ENCODE measurements at places on chromosomes 6 and 20. TPM values are rescaled to one million over a fixed set of nuclear protein-coding genes. Genes with fewer than 3 reads are reported as not detected.

SDHAF4 gene
- 9.6 TPM for total RNA-seq

DDAH2 gene
- total RNA-seq: 171 TPM

PTK6 gene
- not detected for total RNA-seq

SLC22A23 gene
- total RNA-seq: 8.0 TPM

DNA sequence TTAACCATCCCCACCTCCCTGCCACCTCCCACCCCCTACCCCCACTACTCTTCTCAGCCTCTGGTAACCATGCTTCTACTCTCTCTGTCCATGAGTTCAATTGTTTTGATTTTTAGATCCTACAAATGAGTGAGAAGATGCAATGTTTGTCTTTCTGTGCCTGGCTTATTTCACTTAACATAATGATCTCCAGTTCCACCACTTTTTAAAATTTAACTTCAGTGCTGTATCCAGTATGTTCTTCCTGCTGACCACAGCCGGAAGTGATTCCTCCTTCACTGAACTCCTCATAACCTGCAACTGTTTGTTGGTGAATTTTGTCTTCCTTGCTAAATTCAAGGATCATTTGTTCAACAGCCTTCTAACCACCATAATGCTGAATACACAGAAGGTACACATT, 3.9 kb downstream of the MAP7 start:
- no peaks in the 10 kb centered on the region for H3K27me3 ChIP-seq
- H3K36me3 ChIP-seq: no peaks in the 10 kb centered on the region
- H3K27ac ChIP-seq: no peak overlapping the region

DNA sequence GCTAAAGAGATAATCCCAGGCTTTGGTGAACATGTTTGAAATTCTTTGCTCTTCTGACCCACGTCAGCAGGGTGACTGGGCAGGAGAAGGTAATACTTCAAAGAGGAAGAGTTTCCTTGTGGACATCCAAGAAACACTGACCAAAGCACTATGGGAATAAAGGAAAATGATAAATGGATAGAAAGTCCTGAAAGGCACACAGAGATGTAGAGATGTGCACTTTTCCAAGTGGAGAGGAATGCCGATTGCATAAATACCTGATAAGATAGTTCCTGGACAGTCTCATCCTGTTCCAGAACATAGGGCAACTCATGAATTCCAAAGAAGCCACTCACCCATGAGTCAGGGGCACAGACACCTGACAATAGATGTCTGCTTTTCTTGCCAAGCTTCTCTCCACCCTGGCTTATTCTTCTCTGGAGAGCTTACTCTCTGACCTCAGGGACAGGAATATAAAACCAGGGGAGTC, 191.3 kb upstream of the FOXA2 start:
- no peak overlapping the region for H3K4me3 ChIP-seq
- no peak for DNase-seq
- no peaks in the 10 kb centered on the region for H3K4me1 ChIP-seq
- H3K27me3 ChIP-seq: no peaks in the 10 kb centered on the region
- H3K36me3 ChIP-seq: no peaks in the 10 kb centered on the region

DNA sequence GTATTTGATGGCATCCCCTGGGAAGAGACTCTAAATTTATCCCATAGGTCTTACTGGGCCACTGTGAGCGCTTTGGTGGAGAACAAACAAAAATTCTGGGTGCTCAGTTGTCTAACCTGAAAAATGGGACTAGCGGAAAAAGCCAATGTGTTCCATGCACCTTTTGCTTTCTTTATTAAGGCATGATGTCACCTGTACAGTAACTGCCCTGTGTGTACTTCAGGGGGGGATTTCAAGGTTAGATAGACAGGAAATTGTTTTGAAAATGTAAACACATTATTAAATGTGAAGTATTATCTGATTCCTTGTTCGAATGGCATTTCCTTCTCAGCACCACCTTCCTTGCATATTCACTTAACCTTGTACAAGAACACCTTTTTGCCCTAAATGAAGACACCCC, 1.2 kb upstream of the EDN1 start:
- H3K27me3 ChIP-seq: peaks cover 22% of the 10 kb centered on the region
- H3K27ac ChIP-seq: no peak overlapping the region
- no peaks in the 10 kb centered on the region for H3K4me1 ChIP-seq
- no peak overlapping the region for H3K4me3 ChIP-seq
- H3K36me3 ChIP-seq: no peaks in the 10 kb centered on the region

DNA sequence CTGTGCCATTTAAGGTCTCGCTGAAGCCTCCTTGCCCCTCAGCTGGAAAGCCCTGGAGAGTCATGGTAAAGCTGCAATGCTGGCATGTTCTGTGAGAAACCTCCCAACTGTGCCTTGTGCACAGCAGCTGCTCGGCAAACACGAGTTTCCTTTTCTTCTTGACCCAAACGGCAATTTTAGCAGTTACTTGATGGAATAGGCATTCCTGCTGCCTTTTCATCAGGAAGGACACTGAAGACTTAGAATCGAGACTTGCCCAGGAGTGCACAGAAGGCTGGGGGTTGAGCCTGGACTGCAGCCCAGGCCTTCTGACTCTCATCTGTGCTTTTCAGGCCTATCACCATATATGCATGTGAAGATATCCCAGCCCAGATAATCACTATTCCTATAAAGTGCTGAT, 28.7 kb upstream of the CLDN20 start:
- H3K36me3 ChIP-seq: no peaks in the 10 kb centered on the region
- no peak overlapping the region for H3K4me3 ChIP-seq
- H3K27ac ChIP-seq: no peak overlapping the region
- no peak for DNase-seq
- H3K27me3 ChIP-seq: no peaks in the 10 kb centered on the region

DNA sequence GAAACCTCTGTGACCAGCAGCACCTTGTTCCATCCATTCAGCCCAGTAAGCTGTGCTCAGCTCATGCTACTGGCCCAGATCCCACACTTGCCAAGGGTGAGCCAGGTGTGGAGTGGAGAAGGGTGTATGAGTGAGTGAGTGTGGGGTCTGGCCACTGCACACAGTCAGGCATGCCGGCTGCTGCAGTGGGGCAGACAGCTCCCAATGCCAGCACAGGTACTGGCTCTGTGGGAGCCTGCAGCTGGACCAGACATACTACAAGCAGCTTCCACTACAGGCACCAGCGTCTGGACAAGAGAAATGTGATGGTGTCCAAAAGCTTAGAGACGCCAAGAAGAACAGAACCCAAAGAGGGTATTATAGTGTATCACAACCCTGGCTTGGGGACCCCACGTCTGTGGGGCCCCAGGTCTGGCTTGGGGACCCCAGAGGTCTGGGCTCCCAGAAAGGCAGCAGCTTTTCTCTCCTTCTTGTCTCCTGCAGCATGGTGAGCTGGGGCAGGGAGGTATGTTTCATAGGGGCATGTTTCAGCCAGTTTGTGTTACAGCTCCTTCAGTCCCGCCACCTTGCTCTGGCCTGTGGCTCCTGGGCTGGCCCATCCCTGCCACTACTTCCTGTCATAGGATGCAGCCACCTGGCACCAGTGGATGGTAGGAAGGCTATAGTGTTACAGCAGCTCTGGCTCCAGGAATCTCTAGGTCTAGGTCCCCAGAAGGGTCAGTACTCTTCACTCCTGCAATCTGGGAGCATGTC, 152.4 kb upstream of the HSF2 start:
- H3K27ac ChIP-seq: no peak overlapping the region
- DNase-seq: no peak
- H3K27me3 ChIP-seq: no peaks in the 10 kb centered on the region
- H3K4me1 ChIP-seq: no peaks in the 10 kb centered on the region
- no peaks in the 10 kb centered on the region for H3K36me3 ChIP-seq
- H3K4me3 ChIP-seq: no peak overlapping the region

DNA sequence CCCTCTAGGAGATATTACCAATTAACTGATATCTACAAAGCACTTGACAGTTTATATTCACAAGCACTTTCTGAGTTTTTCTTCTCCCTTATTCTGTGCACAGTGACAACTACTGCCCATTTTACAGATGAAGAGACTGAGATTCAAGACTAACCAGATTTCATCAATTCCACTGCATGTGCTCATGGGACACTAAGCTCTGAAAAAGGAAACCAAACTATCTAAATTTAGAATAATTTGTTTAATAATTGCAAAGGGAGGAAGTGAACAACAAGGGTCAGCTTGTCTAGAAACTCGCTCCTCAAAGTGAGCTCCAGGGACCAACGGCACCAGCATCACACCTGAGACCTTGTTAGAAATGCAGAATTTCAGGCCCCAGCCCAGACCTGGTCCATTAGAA, 50.8 kb upstream of the MYLIP start:
- H3K36me3 ChIP-seq: no peaks in the 10 kb centered on the region
- no peak for DNase-seq
- H3K4me3 ChIP-seq: no peak overlapping the region
- no peaks in the 10 kb centered on the region for H3K27me3 ChIP-seq
